RWPE2 (cell line): ENCODE measurements at places on chromosomes 13 and 19.

GRCh38 chr13:82947191-82947621 lies 935.1 kb downstream of the SLITRK1 start:
- DNase-seq = no peak

DNA sequence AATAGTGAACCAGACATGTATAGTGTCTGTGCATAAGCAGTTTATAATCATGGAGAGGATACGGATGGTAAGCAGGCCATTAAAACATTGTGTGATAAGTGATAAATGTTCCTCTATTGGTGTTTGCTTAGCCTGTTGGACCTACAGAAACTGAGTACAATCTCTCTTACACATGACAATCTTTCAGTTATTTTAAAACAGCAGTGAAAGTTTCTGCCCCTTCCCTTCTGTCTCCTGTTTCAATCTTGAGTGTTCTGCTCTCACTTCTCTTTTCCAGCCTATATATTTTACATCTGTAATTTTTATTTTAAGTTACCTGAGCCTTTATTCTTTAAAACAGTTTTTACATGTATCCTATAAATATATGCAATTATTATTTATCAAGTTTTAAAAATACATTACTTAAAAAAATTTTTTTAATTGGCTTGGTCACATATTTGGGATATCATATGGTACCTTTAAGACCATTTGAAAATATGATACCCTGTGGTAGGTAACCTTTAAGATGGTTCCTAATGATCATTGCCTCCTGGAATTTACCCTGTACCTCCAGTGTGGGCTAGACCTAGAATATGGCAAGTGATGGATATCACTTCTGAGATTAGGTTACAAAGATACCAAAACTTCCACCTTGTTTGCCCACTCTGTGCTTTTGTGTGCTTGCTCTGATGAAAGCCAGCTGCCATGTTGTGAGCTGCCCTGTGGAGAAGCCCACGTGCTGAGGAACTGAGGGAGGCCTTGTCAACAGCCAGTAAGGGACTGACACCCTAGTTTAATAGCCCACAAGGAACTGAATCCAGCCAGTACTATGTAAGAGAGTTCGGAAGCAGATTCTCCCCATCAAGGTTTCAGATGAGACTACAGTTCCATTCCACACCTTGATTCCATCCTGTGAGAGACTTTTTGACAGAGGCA lies 99.3 kb downstream of the DHRS12 start:
- DNase-seq = no peak

- DNase-seq = no peak
These were observed 70.4 kb upstream of the CACNA1A start for GRCh38 chr19:13576726-13577125.

DNA sequence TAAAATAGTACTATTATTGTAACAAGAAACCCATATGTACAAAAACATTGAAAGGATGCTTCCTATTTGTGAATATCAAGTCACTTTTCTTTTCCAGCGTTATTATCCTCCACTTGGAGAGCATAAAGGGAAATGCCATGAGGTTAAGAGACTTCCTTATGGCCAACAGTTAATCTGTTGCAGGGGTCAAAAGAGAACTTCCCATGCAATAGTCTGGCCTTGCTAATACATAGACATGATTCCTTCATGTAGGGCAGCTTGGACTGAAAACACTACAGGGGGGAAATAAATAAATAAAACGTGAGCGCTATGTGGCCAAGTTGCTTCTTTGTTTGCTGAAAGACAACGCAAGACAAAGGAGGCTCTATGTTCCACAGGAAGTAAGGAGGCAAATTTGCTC lies 269.1 kb upstream of the EDNRB start:
- no peak for DNase-seq

GRCh38 chr13:25727250-25727649 lies 324.6 kb downstream of the SHISA2 start:
- no peak for DNase-seq

GRCh38 chr13:39577838-39578491 lies 25.0 kb downstream of the LHFPL6 start:
- DNase-seq = no peak

DNA sequence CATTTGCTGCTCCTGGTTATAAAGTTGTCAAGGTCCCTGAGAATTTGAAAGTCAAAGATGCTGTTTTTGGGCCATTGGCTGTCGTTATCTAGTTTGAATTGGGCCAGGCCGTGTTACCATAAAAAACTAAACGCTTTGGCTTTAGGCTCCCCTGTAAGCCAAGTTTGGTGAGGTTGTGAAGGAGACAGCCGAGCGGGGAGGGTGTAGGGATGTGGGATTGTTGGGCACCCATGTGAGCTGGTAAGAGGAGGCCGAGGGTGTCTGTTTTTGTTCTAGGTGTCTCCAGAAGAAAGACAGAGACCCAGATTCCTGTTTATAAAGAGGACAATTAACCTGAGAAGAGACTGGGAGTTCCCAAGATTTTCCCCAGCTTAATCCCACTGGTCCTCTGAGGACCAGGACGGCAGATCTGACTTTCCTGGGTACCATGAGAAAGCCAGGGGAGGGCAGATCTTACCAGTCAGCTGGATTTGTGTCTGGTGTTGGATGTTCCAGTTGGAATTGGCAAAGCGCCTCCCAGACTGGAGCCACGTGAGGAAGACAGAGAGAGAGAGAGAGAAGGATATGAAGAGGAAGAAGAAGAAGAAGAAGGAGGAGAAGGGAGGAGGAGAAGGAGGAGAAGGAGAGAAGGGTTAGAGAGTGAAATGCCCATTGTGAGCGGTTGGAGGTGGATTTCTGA lies 25.1 kb downstream of the TMEM255B start:
- no peak for DNase-seq

- DNase-seq = no peak
These were observed 3.8 kb downstream of the ZNF784 start for GRCh38 chr19:55620410-55621204.

GRCh38 chr19:52034051-52034728 lies 6.0 kb upstream of the ZNF614 start:
- no peak for DNase-seq

DNA sequence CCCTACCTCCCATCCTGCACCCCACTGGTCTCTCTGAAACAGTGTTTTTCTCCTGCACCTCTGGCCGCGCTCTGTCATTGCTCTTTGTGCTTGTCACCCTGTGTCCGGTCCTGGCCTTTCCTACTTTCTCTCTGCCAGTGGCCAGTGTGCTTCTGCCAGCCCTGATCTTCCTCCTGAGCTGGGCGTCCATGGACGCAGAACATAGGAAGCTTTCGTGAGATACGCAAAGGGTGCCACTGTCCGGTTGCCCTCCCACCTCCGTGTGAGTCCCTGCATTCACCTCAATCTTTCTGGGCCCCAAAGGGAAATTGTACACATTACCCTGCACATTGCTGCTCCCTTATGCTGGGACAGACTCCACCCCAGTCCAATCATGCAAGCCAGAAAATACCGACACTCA lies 105.7 kb upstream of the SOX1 start:
- DNase-seq = no peak

DNA sequence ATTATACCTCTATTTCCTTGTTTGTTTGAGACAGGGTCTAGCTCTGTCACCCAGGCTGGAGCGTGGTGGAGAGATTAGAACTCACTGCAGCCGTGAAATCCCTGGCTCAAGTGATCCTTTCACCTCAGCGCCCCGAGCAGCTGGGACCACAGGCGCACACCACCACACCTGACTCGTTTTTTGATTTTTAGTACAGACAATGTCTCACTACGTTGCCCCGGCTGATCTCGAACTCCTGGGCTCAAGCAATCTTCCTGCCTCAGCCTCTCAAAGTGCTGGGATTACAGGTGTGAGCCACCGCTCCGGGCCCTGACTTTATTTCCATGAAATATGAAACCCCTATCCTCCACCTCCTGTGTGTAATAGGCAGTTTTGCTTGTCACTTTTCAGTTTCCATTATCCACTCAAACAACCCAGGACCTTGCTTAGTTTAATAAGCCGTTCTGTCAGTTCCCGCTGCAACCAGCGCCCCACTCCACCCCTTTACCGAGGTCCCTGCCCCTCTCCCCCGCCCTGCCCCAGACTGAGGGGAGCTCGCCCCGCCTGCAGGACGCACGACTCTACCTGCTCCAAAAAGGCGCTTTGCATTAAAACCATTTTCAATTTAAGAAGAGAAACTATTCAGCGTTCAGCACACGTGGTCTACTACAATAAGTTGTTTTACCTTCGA lies 16.9 kb downstream of the ZNF816 start:
- DNase-seq = no peak

DNA sequence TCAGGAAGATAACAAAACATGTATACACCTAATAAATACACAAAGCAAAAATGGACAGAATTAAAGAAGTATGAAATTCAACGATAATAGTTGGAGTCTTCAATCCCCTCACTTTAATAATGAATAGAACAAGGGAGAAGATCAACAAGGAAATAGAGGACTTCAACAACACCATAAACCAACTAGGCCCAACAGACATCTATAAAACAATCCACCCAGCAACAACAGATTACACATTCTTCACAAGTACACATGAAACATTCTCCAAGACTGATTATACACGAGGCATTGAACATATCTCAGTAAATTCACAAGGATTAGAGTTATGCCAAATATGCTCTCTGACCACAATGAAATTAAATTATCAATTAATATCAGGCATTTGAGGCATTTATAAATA lies 185.5 kb upstream of the NBEA start:
- DNase-seq = no peak

- no peak for DNase-seq
These were observed 5.8 kb upstream of the KBTBD7 start for GRCh38 chr13:41200126-41200525.

- DNase-seq = no peak
These were observed 10.0 kb downstream of the COL5A3 start for GRCh38 chr19:10000171-10000826.

GRCh38 chr13:39676315-39676876 lies 20.9 kb downstream of the COG6 start:
- DNase-seq = no peak

DNA sequence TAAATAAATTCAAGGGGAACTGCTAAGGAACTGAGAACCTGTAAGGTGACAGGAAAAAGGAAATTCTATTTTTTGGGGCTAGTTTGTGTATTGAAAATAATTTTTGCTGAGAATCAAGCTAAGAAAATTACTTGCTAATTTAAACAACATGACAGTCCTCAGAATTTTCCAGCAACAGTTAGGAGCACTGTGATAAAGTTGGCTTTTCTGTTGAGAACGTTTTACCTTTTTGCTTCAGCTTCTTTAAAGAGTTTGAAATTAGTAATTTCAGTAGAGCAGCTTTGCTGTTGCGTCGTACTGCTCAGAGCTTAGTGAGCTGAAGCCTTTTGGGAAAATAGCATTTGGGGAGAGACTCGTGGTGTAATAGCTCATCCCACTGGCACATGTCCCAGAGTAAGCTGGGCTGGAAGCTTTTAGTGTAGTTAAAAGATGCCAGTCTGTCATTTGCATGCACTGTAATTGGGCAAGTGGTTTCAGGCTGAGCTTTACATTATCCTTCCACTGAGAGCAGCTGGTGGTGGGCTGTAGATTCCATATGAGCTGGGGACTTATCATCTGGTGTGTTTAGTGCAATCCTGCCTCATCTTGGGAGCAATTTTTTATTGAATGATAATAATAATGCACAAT lies 69.8 kb downstream of the LRCH1 start:
- no peak for DNase-seq

DNA sequence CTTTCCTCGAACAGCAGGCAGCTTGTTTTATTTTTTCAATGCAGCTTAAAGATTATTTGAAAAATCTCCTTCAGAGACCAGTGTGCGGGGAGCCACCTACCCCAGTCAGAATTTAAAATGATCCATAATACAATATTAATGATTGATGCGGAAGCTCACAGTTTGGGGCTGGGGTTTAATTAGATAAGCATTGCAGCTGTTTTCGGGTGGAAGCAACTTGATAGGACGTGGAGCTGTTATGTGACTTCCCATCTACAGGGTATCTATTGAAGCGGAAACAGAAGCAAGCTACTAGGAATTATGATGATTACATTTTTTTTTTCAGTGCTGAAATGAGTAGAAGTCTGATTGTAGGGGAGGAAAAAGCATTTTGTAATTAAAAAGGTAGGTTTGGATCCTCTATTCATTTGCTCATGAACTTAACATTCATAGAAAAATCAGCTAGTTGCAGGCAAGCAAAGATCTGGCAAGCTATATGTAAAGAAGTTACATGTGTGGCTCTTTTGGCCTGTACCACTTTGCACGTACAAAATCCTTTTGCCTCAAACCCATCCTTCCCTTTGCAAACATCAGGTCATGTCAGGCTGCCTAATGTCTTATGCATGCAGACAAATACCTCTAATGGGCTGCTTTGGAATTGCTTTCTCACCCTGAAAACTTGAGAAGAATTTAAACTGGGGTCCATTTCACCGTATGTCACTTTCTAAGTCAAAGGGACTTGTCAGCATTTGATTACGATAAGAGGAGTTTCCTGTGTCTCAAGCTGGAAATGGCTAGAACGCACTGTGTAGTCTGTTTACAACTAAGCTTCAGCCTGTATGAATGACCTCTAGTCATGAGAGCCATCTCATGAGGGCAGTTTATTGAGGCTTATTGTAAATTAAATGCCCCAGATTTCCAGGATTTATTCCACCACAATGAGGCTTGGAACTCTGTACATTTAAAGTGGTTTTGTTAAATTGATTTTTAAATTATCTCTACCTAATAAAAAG lies 267.1 kb upstream of the TMTC4 start:
- no peak for DNase-seq

DNA sequence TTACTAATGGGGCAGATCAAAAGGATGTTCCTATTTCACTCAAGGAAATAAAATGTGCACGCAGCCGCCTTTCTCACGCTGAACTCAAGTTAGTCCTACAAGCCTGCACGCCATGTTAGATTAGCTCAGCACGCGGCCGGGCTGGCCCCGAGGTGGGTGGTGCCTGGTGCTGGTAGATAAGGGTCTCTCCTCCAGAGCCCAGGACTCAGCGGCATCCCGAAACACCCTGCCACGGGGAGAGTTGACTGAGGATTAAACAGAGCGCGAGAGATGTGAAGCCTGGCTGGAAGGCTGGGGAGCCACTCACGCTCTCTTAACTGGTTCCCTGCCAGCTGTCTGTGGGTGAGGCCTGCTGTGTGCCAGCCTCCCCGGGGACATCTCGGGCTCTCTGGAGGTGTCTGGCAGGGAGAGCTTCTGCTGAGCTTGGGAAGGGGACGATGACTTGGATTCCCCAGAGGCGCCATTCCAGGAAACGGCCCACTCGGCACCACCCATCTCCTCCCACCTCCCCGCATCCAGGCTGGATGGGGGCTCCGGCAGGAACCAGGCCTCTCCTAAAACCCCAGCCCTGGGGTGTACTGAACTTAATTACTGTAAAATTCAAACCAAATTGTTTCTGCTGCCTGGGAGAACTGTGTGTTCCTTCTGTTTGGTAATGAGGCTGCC lies 122.2 kb downstream of the KDM4B start:
- no peak for DNase-seq

GRCh38 chr13:50797091-50797490 lies 46.4 kb downstream of the DLEU7 start:
- no peak for DNase-seq
